ENCODE measurements at places on chromosomes 11 and 22. TPM values are rescaled to one million over a fixed set of nuclear protein-coding genes. Genes with fewer than 3 reads are reported as not detected.

Gene GAL
- 1.0 TPM for total RNA-seq

Gene PHF21B
- total RNA-seq, result 0.63 TPM

DNA sequence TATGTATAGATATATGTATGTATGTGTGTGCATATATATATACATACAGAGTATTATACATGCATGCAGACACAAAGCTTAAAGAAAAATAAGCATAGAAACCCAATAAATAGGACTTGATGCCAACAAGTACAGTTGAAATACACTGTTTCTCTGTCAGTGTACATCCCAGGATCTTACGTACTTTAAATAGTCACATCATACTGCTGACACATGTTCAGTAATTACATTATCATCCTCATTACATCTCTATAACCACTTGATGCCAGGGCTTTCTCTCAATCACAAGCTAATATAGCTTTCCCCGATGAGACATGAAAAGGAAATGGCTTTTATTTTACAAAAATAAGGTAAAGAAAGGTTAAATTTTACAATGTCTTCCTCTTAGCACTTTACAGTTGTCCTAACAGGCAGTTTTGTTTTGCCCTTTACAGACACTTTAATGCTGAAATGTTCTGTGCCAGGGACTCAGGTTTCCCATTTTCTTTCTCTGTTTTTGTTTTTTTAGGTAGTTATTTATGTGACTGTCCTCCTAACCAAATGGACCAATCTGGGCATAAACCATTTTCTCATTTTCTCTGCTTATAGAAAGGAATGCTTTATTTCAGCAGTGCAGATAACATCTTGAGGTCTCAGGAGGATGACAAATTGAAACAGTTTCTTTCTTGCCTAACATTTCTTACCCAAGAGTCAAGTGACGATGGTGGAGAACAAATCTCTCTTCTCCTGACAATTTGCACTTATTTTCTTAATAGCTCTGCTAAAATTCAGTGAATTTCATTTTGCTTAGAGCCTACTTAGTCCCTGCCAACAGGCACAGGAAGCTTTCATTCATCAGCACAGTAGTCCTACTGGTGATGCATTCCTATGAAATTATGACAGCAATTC, 350.2 kb downstream of the TTC28 start:
- no peak for DNase-seq

Gene LARGE2
- total RNA-seq, result 1.3 TPM

DNA sequence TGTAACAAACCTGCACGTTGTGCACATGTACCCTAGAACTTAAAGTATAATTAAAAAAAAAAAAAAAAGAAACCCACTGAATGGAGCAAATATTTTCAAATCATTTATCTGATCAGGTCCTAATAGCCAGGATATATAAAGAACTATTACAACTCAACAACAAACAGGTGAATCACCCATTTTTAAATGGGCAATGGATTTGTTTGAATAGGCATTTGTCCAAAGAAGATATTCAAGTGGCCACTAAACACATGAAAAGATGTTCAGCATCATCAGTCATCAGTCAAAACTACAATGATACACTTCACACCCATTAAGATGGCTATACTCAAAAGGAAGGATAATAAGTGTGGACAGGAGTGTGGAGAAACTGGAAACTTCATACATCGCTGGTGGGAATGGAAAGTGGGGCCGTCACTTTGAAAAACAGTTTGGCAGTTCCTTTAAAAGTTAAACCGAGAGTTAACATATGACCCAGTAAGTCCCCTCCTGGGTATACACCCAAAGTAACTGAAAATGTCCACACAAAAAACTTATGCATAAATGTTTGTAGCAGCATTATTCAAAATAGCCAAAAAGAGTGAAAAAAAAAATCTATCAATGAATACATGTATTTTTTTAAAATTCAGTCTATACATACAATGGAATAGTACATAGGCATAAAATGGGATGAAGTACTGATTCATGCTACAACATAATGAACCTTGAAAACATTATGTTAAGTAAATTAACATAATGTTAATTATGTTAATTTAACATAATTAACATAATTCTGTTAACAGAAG, 53.1 kb downstream of the ARRB1 start:
- DNase-seq, result no peak

DNA sequence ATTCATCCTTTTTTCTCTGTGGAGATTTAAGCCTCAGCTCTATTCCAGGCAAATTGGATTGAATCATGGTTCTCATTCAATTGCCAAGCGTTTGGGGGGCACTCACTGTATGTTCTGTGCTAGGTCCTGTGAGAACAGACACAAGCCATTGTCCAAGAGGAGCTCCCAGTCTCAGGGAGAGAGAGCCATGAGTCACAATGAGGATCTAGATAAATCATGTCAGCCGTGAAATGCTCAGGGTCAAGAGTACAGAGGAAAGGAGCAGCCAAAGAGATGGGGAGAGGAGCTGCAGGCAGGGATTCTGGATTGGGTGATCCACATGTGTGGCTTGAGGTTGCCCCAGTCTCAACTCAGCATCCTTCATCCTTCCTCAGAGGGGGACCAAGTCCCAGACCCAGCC, 93.6 kb downstream of the FEZ1 start:
- DNase-seq, result no peak

Gene KDELR3
- 75.7 TPM for total RNA-seq

- peak; percentile 47 for DNase-seq
These were observed 78.8 kb upstream of the TOP3B start for GRCh38 chr22:22061085-22062077.

- no peak for DNase-seq
These were observed 141.0 kb downstream of the SOX6 start for GRCh38 chr11:16215352-16215751.

DNA sequence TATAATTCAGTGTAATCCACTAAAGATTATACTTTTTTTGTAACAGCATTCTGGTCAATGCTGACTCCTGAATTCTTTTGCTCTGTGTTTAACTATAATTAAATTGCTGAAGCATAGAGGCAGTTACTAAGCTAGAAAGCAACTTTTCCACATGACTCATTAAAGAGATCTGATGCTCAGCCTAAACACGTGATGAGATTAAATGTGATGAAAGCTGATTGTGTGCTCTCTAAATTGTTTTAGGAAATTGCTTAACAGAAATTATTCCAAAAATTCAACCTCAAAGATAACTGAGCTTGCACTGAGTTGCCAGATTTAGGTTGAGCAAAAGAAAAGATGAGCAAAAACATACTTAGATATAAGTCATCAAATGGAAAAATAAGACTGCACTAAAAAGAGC, 1033.6 kb downstream of the FAM181B start:
- DNase-seq, result no peak

DNA sequence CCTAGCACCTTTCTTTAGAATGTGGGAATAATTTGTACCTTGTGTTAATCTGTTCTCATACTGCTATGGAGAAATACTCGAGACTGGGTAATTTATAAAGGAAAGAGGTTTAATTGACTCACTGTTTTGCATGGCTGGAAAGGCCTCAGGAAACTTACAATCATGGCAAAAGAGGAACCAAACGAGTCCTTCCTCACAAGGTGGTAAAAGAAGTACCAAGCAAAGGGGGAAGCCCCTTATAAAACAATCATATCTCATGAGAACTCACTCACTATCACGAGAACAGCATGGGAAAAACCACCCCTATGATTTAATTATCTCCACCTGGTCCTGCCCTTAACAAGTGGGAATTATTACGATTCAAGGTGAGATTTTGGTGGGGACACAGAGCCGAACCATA, 127.1 kb upstream of the ANO3 start:
- DNase-seq, result no peak

Gene PRODH
- 1.1 TPM for total RNA-seq

GRCh38 chr11:43547430-43547831, 133.1 kb upstream of the HSD17B12 start:
- DNase-seq, result no peak

GRCh38 chr11:88246696-88247095, 71.5 kb upstream of the RAB38 start:
- DNase-seq, result no peak

DNA sequence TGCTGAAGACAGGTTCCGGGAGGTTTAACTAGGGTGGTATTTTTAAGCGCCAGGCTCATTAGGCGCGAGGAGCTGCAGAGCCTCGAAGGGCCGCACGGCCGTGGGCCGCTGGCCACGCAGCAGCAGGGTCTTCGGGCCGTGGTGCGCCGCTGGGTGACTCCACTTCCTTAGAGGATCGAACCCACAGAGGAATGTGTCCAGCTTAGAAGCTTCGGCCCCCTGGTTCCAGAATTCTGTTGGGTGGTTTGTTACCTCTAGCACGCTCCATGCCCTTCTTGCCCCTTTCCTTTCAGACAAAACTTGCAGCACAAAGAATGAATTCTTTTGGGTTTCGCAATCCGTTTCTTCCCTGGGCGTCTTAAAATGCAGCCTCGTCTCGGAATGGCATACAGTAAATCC, 773 bp upstream of the PATL1 start:
- no peak for DNase-seq

DNA sequence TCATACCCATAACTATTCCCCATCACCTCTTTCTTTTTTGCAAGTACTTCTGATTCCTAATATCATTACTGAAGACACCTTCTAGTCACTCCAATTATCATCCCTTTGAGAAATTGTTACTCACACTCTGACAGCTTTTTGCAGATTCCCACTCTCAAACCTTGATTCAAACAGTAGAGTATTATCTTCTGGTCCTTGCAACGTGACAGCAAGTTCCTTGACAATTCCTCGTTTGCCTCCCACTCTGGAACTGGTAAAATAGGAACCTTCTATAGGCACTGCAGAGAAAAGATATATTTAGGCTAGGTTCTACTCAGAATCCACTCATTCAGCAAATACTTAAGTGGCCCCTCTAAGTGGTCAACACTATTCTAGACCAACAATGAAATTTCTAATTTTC, 23.2 kb downstream of the AGBL2 start:
- DNase-seq, result no peak

DNA sequence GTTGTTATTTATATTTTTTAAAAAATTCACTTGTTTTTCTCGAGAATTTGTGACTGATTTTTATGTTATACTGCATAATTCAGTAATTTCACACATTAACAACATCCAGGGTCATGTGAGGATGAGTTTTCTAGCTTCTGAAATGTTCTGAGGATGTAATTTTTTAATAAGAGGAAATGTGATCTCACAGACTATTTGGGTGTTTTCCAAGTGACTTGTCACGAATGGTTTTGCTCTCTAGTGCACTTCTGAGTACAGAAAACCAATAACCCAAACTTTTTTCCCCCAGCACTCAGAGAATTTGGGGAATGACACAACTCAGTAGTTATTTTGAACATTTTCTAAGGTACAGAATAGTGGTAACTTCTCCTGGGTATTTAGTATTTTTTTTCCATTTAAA, 821.1 kb upstream of the ARHGAP42 start:
- DNase-seq, result no peak

- DNase-seq, result no peak
These were observed 4.2 kb downstream of the RIC8A start for GRCh38 chr11:211741-212140.

Gene MYEOV
- total RNA-seq, result not detected

DNA sequence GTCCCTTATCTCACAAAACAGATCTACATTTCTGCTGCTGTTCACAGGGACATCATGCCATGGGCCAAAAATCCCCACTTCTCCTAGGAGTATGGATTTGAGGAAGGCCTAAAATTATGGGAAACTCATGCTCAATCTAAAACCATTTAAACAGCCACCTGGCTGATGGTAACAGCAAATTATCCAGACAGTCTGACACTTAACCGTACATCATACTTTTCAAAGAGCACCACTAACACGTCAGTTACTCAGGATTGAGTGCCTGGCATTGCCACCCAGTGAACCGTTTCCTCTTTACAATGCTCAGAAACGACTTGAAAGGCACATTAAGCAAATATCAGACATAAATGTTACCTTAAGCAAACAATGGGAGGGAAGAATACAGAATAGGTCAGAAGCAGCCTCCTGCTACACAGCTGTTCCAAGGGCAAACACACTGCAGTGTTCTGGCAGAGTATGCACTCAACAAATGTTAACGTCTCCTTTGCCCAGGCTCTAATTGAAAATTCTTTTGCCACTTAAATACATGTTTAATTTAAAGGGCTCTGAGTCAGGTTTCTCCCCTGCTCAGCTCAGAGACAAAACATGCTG, 18.8 kb upstream of the SLC36A4 start:
- DNase-seq, result no peak

DNA sequence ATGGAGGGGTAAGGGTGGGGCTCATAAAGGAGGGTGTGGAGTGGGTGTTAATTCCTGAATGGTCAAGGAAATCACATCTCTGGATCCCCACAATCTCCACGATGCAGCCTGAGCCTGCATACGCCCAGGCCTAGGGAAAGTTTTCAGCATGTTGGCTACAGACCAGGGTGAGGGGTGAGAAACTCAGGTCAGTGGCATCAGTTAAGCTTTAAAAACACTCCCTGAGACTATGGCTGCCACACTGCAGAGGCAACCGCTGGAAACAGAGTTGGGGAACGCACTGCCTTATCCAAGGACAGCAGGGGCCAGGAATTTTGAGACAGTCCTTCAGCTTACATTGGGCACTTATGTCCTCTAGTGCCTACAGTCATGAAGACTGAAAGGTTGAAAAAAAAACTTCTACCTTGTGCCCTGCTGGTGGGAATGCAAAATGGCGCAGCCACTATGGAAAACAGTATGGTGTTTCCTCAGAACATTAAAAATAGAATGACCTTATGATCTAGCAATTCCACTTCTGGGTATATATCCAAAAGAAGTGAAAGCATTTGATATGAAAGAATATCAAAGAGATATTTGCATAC, 19.7 kb downstream of the DKK3 start:
- no peak for DNase-seq

DNA sequence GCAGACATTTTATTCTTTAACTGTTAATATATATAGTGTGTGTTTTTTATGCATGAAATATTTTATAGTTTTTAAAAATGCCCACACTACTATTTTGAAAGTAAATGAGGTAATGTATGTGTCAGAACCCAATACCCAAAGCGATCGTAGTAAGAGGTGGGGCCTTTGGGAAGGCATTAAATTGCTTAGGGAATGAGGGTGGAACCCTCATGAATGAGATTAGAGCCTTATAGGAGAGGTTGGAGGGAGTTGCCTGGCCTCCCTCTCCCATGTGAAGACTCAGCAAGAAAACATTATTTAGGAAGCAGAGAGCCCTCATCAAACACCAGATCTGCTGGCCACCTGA, 11.1 kb downstream of the KLHL35 start:
- DNase-seq, result no peak

Gene MN1
- total RNA-seq, result 9.1 TPM

GRCh38 chr11:46912526-46913150, 5.7 kb downstream of the LRP4 start:
- no peak for DNase-seq

Gene AP1B1
- 41.9 TPM for total RNA-seq
